ENCODE measurements at places on chromosomes 2 and 18. TPM values are rescaled to one million over a fixed set of nuclear protein-coding genes. Genes with fewer than 3 reads are reported as not detected.
A peak's percentile ranks its signal among the peaks of the same experiment; 100 is the strongest.

RTP5 gene
- total RNA-seq: not detected

FSIP2 gene
- total RNA-seq: 56.4 TPM

CERKL gene
- 5.7 TPM for total RNA-seq

AQP12A gene
- not detected for total RNA-seq

IL1RN gene
- not detected for total RNA-seq

EFHD1 gene
- 0.71 TPM for total RNA-seq

RAB6C gene
- 0.25 TPM for total RNA-seq

UPP2 gene
- not detected for total RNA-seq

NGEF gene
- 7.2 TPM for total RNA-seq

MBOAT2 gene
- total RNA-seq: 72.5 TPM

CFAP210 gene
- total RNA-seq: 0.32 TPM

DLX1 gene
- 0.61 TPM for total RNA-seq

CHRNA1 gene
- 161 TPM for total RNA-seq

SUCLG1 gene
- total RNA-seq: 68.5 TPM

ABCB11 gene
- not detected for total RNA-seq

IL1B gene
- not detected for total RNA-seq

CENPO gene
- total RNA-seq: 26.5 TPM

SP5 gene
- 1.8 TPM for total RNA-seq

MAP3K19 gene
- total RNA-seq: not detected

DNA sequence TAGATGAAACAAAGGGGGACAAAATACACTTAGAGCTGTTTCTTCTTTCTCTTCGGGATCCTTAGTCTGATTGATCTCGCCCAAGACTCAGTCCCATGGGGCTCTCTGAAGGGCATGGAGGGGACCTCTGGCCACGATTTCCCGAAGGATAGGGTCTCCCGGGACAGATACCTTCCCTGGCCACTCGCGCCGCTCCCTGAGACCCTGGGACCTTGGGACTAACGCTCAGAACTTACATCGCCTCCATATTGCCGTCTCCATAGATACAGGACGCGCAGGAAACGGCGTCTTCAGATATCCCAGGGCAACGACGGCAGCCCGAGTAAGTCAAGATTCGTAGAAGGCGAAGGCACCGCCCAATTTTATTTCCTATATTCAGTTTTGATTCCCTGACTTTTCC, at the start of gene CFAP65:
Gene CFAP65 (minus strand): TSS at position 265 of the 400 bp plus-strand sequence. CDS start 2,468 bp downstream, outside the sequence.
- no peaks in the 10 kb centered on the region for H3K36me3 ChIP-seq
- peaks cover 15% of the 10 kb centered on the region for H3K27me3 ChIP-seq
- no peaks in the 10 kb centered on the region for H3K4me1 ChIP-seq
- H3K4me3 ChIP-seq: peak within 1 kb of the TSS; percentile 91
- no peak within 1 kb of the TSS for H3K27ac ChIP-seq

DNA sequence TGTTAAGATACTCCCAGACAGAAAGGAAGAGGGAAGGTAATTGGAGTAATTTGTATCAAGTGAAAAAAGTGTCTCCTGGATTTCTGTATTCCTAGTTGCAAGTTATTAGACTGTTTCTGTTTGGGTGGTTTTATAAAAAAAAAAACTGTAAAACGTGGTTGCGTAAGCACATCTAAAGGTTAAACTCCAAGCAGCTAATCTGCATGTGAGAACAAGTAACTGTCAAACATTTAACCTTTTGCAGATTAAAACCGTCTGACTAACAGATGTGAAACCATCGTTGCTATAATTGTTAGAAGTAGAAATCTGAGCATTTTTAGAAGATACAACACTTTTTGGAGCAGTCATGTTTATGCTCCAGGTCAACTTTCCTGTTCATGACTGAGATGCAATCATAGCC, 72.3 kb downstream of the AFF3 start:
- H3K4me1 ChIP-seq: peaks cover 16% of the 10 kb centered on the region
- no peaks in the 10 kb centered on the region for H3K36me3 ChIP-seq
- no peak overlapping the region for H3K27ac ChIP-seq
- H3K27me3 ChIP-seq: no peaks in the 10 kb centered on the region
- DNase-seq: no peak

DNA sequence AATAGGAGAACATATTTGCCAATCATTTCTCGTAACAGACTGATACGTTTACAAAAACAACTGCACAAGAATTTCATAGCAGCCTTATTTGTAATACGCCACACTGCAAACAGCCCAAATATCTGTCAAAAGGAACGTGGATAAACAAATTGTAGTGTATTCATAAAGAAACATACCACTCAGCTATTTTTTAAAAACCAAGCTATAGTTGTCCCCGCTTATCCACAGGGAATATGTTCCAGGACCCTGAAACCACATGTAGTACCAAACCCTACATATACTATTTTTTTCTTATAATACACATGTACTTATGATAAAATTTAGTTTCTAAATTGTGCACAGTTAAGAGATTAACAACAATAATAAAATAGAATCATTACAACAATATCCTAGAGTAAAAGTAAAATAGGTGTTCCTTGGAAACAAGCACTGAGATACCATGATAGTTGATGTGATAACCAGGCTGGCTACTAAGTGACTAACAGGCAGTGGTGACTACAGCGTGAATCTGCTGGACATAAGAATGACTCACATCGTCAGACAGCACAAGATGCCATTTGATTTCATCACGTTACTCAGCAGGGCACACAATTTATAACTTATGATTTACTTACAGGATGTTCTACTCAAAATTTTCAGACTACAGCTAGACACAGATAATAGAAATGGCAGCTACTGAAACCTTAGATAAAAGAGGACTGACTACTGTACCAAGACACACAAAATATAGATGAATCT, 367.4 kb downstream of the NCKAP5 start:
- DNase-seq: no peak
- H3K27ac ChIP-seq: no peak overlapping the region
- no peaks in the 10 kb centered on the region for H3K36me3 ChIP-seq
- H3K4me3 ChIP-seq: no peak overlapping the region
- H3K4me1 ChIP-seq: no peaks in the 10 kb centered on the region

- no peak for DNase-seq
- H3K27me3 ChIP-seq: no peaks in the 10 kb centered on the region
- peak overlapping the region; percentile 65 for H3K27ac ChIP-seq
- H3K4me3 ChIP-seq: no peak overlapping the region
These were observed 607.6 kb downstream of the LRP1B start for GRCh38 chr2:141523199-141523598.

DNA sequence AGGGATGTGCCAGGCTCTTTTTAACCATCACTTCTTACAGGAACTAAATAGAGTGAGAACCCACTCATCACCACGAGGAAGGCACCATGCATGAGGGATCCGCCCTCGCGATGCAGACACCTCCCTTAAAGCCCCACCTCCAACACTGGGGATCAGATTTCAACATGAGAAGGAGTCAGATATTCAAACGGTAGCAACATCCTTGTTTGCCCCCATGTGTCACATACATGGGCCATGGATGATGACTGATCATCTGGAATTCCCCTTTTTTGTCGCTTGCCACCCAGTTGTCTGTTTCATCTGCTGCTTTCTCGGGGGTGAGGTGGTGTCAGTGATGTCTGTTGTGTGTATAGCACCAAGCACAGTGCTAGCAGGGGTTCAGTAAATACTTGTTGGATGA, 57.9 kb downstream of the NCK2 start:
- peaks cover 5% of the 10 kb centered on the region for H3K36me3 ChIP-seq
- H3K4me3 ChIP-seq: no peak overlapping the region
- H3K27me3 ChIP-seq: no peaks in the 10 kb centered on the region
- H3K27ac ChIP-seq: peak overlapping the region; percentile 23
- DNase-seq: no peak

DNA sequence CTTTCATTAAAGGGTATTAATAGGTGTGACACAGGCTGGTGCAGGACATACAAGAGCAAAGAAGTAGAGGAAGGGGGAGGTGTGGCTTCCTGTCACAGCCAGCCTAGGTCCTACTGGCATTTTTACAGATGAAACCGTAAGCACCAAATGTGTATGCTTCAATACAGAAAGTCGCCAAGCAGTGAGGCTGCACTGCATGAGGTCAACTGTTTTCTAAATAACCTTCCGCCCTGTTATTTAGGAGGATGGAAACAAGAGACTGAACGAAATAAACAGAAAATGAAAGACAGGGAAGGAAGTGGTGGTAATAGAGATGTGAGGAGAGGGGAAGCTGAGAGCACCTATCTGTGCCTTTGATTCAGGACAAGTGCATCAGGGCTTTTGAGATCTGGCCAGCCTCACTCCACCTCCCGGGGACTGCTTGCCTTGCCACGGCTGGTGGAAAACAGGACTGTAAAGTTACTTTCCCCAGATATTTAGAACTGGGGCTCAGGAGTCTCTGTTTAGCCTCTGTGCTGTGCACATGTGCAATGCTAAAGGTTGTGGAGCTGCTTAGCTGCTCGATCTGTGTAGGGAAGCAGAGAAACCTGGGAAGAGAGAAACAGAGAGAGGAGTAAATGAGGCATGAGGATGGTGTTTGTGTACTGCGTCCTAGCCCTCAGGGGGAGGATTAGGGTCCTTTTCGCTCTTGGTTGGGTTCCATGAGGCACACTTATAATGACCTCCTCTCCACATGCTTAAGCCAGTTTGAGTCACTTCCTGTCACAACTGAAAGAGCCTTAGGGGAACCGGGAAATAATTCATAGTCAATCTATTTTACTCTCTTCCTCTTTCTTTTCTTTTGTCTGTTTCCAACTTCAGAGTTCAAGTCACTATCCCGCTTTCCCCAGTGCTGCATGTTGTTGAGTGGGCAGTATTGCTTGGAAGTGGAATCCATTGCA, 62.3 kb upstream of the BOD1L2 start:
- peaks cover 14% of the 10 kb centered on the region for H3K36me3 ChIP-seq
- H3K4me3 ChIP-seq: no peak overlapping the region
- peaks cover 2% of the 10 kb centered on the region for H3K27me3 ChIP-seq

- DNase-seq: no peak
- H3K4me1 ChIP-seq: peaks cover 7% of the 10 kb centered on the region
- no peaks in the 10 kb centered on the region for H3K36me3 ChIP-seq
- no peak overlapping the region for H3K4me3 ChIP-seq
- no peak overlapping the region for H3K27ac ChIP-seq
- peaks cover 4% of the 10 kb centered on the region for H3K27me3 ChIP-seq
These were observed 244.9 kb downstream of the SP3 start for GRCh38 chr2:173720306-173720705.

GRCh38 chr2:142843731-142844130, 33.7 kb upstream of the KYNU start:
- no peaks in the 10 kb centered on the region for H3K27me3 ChIP-seq
- H3K4me3 ChIP-seq: no peak overlapping the region
- H3K36me3 ChIP-seq: no peaks in the 10 kb centered on the region
- no peaks in the 10 kb centered on the region for H3K4me1 ChIP-seq
- no peak overlapping the region for H3K27ac ChIP-seq
- no peak for DNase-seq

GRCh38 chr2:45892425-45892745, 240.9 kb downstream of the PRKCE start:
- peak overlapping the region; percentile 4 for H3K27ac ChIP-seq
- H3K27me3 ChIP-seq: peaks cover 5% of the 10 kb centered on the region
- DNase-seq: no peak
- H3K36me3 ChIP-seq: peaks cover 5% of the 10 kb centered on the region
- H3K4me3 ChIP-seq: peak overlapping the region; percentile 41
- peaks cover 41% of the 10 kb centered on the region for H3K4me1 ChIP-seq

- H3K4me3 ChIP-seq: no peak overlapping the region
- H3K27me3 ChIP-seq: no peaks in the 10 kb centered on the region
- no peaks in the 10 kb centered on the region for H3K36me3 ChIP-seq
- no peak overlapping the region for H3K27ac ChIP-seq
- no peaks in the 10 kb centered on the region for H3K4me1 ChIP-seq
These were observed 242.1 kb downstream of the GLI2 start for GRCh38 chr2:120977582-120978358.

DNA sequence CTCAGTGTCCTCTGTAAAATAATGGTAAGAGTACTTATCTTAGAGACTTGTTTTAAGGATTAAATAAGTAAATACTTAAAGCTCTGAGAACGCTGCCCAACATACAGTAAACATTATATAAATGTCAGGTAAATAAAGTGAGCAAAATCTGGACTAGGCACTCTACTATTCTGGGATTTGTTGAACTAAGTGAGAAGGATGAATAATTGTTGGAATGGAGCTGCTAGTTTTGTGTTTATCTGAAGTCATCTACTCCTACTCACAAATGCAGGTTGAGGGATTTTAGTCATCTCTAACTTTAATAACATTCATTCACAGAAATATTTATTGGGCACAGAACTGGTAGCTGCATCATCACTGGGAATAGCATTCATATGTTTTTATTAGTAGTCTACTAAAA, 103.4 kb downstream of the MEIS1 start:
- no peak overlapping the region for H3K4me3 ChIP-seq
- no peak for DNase-seq
- H3K27me3 ChIP-seq: peaks cover 6% of the 10 kb centered on the region
- no peaks in the 10 kb centered on the region for H3K36me3 ChIP-seq
- H3K27ac ChIP-seq: no peak overlapping the region

GRCh38 chr2:144645083-144645778, 125.3 kb upstream of the ZEB2 start:
- no peaks in the 10 kb centered on the region for H3K27me3 ChIP-seq
- H3K27ac ChIP-seq: no peak overlapping the region
- H3K4me1 ChIP-seq: peaks cover 8% of the 10 kb centered on the region

GRCh38 chr2:128511731-128512378, 193.2 kb upstream of the HS6ST1 start:
- peaks cover 4% of the 10 kb centered on the region for H3K27me3 ChIP-seq
- H3K36me3 ChIP-seq: peaks cover 7% of the 10 kb centered on the region

GRCh38 chr2:65264821-65265670, 37.4 kb downstream of the ACTR2 start:
- H3K27me3 ChIP-seq: no peaks in the 10 kb centered on the region
- H3K27ac ChIP-seq: no peak overlapping the region
- no peaks in the 10 kb centered on the region for H3K36me3 ChIP-seq
- no peaks in the 10 kb centered on the region for H3K4me1 ChIP-seq
- H3K4me3 ChIP-seq: no peak overlapping the region

- no peak for DNase-seq
- no peak overlapping the region for H3K4me3 ChIP-seq
- H3K27ac ChIP-seq: no peak overlapping the region
These were observed 46.8 kb upstream of the PXDN start for GRCh38 chr2:1791006-1791605.
